Non-pigmented ciliary epithelial cell (primary cell): ENCODE measurements at places on chromosomes 5 and 9.

- no peak for DNase-seq
Measured at GRCh38 chr9:132556235-132556634, 26.2 kb upstream of the BARHL1 start.

DNA sequence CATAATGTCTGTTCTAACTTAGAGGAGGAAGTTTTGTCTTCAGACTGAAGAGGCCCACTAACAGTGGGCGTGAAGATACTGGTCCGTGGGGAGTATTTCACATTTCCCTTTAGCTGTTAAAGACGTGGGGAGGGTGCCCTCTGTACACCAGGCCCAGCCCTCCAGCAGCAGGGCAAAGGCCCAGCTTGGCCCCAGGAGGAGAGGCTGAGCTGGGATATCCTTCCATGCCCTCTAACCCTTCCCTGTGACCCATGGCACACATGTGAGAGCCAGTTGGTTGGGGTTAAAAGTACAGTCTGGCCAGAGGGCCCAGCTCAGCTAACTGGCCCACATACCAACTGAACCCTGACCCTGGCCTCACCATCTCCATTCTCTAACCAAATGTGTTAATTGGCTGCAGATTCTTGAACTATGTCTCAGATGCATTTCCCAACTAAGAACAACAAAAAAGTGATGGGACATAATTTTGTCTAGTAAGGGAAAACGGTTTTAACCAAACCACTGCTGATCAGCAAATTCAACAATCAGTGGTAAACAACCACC lies 74.4 kb downstream of the LHFPL2 start:
- DNase-seq, result no peak

DNA sequence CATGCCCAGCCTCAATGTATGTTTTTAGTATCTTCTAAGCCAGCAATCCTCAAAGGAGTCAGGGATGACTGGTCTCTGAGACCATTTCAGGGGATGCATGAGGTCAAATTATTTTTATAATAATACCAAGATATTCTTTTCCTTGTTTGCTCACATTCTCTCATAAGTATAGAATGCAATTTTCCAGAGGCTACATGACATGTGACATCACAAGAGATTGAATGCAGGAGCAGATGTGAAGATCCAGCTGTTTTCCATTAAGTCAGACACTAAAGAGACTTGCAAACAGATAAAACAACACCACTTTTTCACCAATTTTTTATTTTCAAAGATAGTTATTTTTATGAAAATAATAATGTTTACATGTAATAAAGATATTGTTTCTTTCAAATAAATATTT lies 22.0 kb upstream of the FREM1 start:
- DNase-seq, result no peak

DNA sequence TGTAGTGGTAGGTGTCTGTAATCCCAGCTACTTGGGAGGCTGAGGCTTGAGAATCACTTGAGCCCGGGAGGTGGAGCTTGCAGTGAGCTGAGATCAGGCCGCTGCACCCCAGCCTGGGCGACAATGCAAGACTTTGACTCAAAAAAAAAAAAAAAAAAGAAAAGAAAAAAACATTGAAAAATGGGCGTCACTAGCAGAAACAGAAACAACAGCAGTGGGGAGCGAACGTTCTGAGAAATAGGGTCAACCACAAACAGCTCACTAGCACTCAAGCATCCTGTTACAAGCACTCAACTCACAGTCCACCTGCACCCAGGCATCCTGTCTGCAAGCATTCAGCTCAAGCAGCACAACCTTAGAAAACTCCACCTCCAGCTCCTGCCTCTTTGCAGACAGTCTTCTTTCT lies 17.2 kb downstream of the TRIM14 start:
- DNase-seq, result no peak

- DNase-seq, result no peak
Measured at GRCh38 chr9:130666393-130667119, 2.2 kb downstream of the PRDM12 start.

DNA sequence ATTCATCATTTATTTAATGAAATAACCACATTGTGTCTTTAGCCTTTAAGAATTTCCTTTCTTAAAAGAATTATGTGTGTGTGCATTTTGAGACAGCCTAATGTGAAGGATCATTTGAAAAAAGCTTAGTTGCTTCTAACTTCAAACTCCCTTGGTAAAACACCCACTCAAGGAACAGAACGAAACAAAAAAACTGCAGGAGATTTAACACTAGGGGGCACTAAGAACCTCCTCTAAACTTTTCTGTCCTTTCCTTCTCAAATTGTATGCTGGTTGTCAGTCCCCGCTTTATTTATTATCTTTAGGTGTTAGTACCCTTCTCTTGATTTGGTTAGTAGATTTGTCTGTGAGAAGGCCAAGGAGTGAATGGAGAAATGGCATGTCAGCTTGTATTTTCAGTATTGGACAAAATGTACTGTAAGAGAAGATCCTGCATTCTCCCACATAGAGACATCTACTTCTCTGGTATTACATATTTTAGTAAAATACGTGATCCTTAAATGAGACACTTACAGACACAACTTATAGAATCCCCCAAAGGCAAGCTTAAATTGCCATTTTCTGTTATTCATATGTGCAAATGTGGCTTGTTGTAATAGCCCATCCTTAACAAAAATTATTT lies 229.7 kb downstream of the MRPS30 start:
- DNase-seq, result no peak

DNA sequence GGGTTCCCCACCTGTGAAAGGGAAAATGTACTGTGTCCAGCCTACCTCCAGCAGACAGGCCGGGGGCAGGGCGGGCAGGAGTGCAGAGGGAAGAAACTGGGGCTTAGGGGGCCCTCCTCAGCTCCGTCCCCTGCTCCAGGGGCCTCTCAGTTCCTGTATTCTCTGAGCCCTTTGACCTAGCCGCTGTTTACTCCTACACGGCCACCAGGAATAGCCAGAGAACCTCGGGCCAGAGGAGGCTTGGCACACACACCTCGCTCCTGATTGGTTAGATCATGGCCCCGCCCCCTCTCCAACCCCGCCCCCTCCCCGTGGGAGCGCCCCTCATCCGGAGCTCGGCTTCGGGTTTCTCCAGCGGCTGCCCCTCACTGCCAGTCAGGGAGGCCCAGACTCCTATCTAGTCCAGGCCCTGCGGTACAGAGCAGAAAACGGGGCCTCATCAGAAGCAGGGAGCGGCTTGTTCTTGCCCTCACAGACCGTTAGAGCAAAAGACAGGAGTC lies 2.2 kb downstream of the ST6GALNAC6 start:
- DNase-seq, result peak; percentile 34

DNA sequence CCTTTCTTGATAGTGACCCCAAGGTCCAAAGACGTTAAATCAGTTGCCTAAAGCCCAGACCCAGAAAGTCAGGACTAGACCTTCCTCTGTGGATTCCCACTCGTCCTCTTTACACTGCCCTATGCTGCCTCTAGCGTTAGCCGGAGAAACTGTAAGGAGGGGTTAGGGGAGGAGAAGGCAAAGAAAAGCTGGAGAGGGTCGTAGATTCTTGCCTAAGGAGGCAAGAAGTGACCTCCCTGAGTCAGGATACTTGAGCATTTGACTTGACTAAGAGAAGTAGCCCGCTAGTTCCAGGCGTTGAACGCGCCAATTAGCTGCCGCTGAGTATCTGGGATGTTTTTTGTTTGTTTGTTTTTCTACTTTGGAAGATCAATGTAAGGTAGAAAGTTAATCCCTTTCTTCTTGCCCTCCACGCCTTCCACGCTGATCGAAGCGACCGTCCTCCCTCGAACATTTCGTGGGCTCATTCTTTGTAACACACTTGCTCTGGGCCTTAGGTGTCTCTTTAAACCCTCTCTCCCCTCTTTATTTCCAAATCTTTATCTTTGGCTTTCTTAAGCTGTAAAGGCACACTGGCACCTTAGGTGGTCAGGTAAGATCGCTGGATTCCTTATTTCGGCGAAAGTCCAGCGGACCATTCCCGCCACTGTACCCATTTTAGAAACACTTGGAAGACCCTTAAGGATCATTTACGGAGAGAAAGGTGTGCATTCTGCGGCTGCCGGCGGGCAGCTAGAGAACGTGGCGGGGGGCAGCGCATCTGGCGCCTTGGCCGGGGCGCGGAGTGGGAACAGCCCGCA lies 5.1 kb upstream of the RGMB start:
- no peak for DNase-seq

GRCh38 chr9:22124263-22125011 lies 115.3 kb upstream of the CDKN2B start:
- no peak for DNase-seq

- DNase-seq, result no peak
Measured at GRCh38 chr9:108588246-108588645, 267.5 kb downstream of the ACTL7B start.

- DNase-seq, result no peak
Measured at GRCh38 chr9:121671612-121672155, 20.2 kb downstream of the DAB2IP start.

- DNase-seq, result no peak
Measured at GRCh38 chr9:108058135-108058814, 568.7 kb upstream of the KLF4 start.

- no peak for DNase-seq
Measured at GRCh38 chr5:98804066-98804465, 30.6 kb downstream of the RGMB start.

- DNase-seq, result no peak
Measured at GRCh38 chr9:131198041-131198715, 72.8 kb downstream of the NUP214 start.
